D721Med (cell line): ENCODE measurements at places on chromosomes 13 and 19.
A peak's percentile ranks its signal among the peaks of the same experiment; 100 is the strongest.

GRCh38 chr13:112443191-112443994 lies 67.2 kb downstream of the SPACA7 start:
- no peak for DNase-seq

DNA sequence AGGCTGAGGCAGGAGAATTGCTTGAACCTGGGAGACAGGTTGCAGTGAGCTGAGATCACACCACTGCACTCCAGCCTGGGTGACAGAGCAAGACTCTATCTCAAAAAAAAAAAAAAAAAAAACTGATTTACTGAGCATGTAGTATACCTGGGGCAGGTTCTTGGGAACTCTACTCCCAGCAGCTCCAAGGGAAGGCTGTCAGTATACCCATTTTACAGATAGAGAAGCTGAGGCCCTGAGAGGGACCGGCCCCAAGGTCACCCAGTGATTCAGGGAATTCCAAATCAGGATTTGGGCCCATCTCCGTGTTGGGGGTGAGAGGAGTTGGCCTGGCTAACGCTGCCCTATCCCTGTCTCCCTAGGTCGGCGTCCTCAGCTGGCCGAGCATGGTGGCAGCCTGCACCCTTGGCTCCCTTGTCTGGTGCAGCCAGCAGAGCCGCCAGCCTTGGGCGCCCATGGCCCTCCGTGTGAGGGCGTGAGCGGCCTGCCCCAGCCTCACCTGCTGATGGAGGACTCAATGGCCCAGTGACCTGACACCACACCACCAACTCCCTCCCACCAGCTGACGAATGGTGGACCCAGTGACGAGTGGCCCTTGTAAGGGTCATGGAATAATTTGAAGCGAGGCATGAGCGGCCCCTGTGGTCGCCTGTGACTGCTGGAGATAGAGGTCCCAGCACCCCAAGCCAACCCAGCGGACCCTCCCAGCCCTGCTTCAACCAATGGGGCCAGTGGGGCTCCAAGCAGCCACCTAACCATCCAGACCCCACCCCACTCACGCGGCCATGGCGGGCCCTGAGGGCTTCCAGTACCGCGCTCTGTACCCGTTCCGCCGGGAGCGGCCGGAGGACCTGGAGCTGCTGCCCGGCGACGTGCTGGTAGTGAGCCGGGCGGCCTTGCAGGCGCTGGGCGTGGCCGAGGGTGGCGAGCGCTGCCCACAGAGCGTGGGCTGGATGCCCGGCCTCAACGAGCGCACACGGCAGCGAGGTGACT lies 2.4 kb downstream of the PIK3R2 start:
- no peak for DNase-seq

GRCh38 chr19:47433121-47433520 lies 13.8 kb upstream of the MEIS3 start:
- DNase-seq, result no peak

DNA sequence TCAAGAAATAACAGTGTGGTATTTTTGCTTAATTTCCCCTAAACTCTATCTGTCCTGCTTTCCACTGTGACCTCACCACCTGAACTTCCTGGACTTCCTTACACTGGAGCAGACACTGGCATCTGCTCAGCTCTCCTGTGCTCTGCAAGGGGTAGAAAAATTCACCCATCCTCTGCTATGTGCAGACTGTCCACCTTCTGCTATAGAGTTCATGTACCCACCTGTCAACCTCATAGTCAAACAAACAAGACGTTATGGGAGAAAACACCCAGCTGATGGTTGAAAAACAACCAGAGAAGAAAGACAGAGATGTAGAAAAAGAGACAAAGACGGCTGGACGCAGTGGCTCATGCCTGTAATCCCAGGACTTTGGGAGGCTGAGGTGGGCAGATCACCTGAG lies 12.2 kb downstream of the LAIR1 start:
- DNase-seq, result no peak

- no peak for DNase-seq
These were observed 1.7 kb upstream of the MTMR6 start for GRCh38 chr13:25288966-25289365.

DNA sequence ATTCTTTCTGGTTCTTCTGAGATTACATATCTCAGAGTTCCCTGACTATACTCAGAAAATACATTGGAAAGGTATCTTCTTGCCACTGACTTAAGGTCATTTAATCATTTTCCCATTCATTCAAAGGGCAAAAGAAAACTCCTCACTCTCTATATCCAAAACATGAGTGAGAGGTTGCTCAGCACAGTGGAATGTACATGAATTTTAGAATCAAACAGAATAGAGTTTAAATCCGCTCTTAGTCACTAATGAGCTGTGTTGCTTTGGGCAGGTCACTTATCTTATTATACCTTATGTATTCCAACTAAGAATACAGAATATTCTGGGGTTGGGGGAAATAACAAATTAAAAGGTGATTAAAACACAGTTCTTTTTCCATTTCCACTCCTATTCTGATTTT lies 452.6 kb upstream of the KLF12 start:
- no peak for DNase-seq

DNA sequence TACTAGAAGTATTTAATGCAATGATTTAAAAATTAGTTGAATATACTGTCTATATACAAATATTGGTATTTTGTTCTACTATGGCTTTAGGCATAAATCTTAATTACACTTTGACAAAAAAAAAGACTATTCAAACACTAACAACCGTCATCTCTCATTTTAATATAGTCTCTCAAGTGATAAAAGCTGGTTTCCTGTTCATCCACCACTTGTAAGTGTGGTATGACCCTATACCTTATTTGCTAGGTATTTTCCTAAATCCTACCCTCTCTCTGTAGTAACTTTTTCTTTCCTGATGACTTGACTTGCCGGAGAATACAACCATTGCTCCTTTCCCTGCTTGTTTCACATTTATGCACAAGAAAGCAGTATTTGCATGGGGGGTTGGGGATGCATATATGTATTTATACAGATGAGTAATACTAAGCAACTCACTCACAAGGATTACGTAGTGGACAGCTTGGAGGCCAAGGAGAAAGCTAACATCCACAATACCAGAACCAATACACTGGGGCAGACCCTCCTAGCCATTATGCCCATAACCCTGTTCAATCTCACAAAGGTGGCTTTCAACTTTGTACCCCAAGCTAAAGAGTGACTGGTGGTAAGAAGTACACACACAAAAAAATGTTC lies 12.7 kb upstream of the EFNB2 start:
- DNase-seq, result no peak

DNA sequence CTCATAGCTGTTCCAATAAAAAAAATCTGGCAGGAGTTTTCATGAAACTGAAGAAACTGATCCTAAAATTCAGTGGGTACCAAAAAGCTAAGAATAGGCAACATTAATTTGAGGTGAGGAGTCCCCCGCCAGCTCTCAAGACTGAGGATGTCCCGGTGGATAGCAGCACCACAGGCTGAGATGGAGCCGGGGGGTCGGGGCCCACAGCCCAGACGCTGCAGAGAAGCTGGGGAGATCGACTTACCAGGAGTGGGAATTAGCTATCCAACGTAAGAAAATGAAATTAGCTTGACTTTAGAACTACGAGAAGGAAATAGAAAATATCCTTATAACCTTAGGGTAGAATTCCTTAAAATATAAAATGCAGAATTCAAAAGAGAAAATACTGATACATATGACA lies 23.2 kb upstream of the DCUN1D2 start:
- no peak for DNase-seq

DNA sequence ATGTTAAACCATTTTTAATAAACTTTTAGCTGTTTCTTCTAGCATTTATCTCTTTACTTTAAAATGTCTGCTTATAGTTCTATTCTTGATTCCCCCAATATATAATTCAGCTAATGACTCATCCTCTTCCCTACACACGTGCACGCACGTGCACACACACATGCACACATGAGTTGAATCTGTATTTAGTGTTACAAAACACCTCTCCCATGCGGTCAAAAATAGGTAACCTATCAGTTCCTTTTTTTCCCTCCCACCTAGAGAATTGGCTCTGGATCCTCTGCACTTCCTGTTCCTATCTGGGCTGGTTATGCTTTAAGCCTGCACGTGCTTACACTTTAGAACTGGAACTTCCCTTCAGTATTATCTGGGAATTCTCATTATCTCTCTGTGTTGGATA lies 144.1 kb downstream of the PAN3 start:
- DNase-seq, result no peak

- no peak for DNase-seq
These were observed 14.3 kb downstream of the ZBTB7A start for GRCh38 chr19:4052114-4052992.

- no peak for DNase-seq
These were observed 226.6 kb upstream of the MAB21L1 start for GRCh38 chr13:35703061-35703460.

DNA sequence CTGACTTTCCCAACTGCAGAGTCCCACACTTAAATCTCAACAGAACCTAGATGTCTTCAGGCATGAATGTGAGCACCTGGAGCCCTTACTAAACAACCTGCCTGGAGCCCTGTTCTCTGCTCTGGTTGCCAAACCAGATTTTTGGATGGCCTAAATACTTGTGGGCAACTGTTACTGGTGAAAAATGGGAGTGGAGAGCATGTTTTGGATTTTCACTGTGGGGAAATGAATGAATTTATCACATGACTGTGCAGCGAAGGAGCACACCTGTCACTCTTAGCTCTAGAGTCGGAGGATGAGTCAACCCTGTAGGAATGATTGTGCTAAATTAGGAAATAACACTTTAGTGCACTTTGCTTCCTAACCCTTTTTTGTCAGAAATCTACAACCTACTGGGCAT lies 30.3 kb downstream of the SHISA2 start:
- no peak for DNase-seq

- DNase-seq, result no peak
These were observed 240.0 kb upstream of the SGCG start for GRCh38 chr13:22940736-22941135.

DNA sequence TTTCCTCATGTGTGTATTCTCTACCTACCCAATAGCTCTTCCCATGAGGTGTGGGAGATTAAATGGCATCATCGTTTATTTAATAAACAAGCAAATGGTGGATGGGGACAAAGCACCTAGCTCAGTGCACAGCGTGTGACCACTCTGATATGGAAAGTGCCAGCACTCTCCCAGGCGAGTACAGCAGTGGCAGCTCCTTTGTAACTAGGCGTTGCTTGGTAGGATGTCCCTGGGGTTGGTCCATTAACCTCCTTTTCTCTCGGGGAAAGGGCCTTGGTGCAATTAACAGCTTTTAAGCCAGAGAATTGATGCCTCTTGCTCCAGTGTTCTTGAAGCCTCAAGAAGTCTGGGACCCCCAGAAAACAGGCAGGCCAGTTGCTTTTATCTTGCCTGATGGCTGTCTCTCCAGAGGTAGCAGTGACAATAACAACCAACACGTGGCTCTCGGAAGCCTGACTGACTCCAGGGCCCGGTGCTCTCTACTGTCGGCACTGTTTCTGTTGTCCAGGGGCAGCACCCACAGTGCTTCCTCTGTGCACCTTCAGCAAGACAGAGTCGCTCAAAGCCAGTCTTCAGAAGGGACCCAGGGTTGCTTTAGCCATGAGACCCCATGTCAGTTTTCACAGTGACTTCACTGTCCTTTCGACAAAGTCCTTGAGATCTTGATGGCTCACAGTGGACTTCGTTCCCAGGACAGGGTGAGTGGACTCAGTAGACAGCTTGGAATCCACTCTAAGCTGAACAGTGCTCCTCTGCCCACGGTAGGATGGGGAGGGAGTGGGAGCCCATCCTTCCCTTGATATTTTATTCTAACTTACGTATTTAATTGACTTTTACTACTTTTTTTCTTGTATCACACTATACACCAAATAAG lies 33.9 kb upstream of the NPAS1 start:
- no peak for DNase-seq

DNA sequence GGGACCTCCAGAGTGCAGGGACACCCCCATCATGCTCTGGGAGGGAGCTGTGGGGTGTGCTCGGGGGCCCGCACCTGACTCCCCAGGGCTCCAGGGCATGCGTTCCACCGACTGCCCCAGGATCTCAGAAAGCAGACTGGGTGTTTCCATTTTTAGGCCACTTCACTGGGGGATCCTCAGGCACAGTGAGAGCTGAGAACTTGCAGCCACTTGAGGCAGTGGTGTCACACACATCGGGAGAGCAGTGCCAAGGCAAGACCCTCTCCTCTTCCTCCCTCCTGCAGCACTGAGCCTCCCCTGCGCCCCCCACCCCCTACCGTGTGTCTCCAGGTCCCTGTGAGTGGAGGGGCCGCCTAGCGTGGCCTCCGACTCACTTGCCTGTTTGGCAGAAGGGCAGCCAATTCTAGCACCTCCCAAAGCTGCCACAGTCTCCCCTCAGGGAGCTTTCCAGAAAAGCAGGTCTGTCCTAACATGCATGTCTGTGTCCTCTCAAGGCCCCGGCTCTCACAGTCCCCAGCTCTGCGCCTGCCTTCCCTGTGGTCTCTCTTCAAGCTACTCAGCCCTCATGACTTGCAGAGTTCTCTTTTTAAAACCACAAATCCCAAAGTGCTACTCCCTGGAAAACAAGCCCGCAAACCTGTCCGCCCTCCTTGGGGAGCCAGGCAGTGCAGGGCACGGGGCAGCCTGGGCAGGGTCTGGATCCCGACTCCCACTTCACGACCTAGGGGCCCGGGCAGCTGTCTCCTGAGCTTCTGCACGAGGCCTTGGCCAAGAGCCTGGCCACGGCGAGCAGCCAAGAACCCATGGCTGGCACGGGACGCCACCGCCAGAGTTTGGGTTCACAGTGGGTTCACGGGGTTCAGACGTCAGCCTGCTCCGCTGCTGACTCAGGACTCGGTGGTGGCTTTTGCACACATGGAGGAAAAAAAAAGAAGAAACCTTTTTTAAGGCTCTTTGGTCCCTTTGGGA lies 94.1 kb downstream of the STK24 start:
- no peak for DNase-seq

DNA sequence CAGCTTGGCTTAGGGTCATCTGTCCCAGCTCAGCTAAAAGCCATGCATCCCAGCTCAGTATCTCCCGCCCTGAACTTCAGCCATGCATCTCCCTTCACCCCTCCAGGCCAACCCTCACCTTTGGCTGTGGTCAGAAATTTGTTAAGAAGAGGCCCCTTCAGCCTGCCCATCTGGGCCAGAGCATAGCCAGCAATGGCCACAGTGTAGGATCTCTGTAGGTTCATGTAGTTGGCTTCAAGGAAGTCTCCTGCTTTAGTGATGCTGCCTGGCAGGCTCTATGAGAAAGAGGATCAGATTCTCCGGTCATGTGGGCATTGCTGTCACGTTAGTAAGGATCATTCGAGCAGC lies 16.6 kb upstream of the TNFSF14 start:
- no peak for DNase-seq

DNA sequence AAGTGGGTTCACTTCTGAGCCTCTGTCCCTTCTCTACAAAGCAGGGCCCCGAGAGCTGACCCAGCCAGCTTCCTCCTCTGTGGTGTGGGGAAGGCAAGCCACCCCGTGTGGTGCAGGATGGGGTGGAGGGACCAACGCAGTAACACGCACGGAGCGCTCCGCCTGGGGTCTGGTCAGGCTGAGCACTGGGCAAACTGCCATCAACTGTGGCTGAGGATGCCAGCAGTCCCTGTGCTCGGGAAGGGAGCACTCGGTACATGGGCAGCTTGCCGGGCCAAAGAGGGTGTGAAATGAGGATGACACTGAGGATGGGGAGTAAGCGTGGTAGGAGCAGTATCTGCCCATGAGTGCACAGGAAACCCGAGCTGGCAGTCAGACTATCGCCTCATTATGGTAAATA lies 7.6 kb upstream of the GMIP start:
- peak; percentile 21 for DNase-seq
